ENCODE measurements at places on chromosomes 1 and 21.

GRCh38 chr1:75967719-75968118, 35.5 kb upstream of the ASB17 start:
- DNase-seq = no peak

DNA sequence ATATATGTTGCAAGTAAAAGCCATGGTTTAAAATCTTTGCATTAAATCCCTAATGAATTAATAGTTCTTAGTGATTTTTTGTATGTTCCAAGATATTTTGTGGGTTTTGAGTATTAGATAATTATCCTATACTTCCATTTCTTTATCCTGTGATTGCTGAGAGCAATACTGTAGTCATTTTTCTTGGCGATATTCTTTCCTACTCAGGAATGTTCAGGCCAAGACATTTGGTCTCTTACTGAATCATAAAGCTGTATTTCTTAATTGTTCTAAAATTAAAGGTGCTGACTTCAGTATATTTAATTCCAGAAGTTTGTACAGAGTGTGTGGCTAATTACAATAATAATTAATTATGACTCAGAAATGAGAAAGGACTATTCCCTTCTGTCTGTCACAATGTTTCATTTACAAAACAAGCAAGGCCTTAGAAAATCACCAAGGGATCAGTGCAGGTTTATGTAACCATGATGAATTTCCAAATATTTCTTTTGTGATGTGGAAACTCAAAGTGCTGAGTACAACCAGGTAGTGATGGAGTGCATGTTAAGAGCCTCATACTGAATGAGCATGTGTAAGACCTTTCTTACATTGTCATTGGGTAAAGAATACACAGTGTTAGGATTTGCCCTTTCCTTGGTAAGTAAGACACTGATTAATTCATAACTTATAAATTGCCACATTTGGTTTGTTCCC, 161.2 kb downstream of the HMCN1 start:
- peak; percentile 20 for DNase-seq

GRCh38 chr1:228835911-228836310, 100.6 kb downstream of the RHOU start:
- no peak for DNase-seq

GRCh38 chr1:113057006-113057405, 16.0 kb upstream of the LRIG2 start:
- no peak for DNase-seq

GRCh38 chr1:165912638-165913037, 85.2 kb downstream of the UCK2 start:
- no peak for DNase-seq

DNA sequence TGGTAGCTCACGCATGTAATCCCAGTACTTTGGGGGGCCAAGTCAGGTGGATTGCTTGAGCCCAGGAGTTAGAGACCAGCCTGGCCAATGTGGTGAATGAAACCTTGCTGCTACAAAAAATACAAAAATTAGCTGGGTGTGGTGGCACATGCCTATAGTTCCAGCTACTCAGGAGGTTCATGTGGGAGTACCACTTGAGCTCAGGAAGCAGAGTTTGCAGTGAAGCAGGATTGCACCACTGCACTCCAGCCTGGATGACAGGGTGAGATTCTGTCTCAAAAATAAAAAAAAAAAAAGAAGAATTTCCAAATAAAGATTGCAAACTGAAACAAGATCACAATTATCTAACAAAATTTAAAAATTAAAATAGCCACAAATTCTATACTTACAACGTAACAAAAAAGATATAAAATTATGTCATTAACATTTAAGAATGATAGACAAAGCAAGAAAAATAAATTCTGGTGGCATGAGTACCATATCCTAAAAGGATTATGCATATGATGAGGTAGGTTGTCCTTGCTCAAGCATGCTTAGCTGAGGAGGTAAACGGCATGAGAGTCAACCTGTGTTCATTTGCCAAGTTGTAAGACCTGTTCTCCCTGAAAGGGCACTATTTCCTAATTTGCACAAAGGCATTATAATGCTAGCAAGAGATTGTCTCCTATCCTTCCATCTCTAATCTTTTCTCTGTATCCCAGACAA, 20.2 kb downstream of the IPP start:
- no peak for DNase-seq

- DNase-seq = peak; percentile 6
These were observed 29.6 kb upstream of the CADM3 start for GRCh38 chr1:159141584-159142390.

GRCh38 chr1:189429610-189430009, 1048.1 kb downstream of the BRINP3 start:
- DNase-seq = peak; percentile 6

DNA sequence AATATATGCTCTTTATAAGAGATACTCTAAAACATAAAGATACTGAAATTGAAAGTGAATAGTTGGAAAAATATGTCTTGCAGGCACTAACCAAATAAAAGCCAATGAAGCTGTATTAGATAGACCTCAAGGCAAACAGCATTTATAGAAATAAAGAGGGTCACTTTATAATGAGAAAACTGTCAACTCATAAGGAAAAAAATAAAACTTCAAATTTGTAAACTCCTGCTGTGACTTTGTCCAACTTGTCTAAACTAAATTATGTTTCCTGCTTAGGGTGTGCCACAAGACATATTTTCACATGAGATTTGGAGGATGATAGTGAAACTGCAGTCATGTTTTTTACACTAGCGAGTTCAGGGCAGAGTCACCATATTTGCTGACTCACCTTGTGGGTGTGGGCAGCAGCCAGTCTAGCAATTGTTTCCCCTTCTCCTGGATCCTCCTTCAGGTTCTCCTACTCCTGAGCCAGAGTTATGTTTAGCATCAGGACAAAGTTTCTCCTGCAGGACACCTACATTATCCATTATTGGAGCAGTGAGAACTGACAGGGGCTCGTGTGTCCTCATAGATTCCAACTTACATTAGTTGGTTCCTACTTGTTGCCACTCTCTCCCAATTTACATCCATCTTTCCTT, 43.8 kb downstream of the CD53 start:
- DNase-seq = no peak

DNA sequence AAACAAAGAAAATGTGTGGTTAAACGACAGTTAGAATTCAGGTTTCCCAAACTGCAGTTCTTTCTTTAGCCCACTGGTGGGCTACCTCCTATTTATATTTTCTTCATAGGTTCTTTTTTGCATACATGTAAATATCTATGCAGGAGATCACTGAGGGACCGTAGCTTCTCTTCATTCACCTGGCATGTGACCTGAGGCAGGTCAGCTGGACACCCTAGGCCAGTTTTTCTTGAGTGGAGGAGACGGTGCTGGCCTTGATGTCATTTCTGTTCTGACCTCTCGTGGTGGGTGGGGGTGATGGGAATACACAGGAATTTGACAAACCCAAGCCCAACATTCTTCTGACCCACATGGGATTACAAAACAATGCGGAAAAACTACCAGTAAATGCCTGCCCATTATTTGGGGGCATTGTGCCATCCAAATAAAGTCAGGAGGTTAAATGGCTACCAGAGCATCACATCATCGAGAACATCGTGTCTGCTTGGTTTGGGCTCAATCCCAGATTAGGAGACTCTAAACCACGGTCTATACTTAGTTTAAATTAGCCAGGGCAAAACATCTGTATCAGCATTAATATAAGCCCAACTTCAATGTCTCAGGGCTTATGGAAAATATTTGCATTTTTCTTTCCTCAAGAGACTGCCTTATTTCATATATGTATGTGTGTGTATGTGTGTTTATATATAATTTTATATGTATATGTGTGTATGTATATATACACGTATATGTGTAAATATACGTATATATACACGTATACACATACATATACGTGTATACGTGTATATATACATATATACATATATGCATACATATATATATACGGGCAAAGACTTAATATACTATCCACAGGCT, 7.4 kb upstream of the IRF2BP2 start:
- no peak for DNase-seq

- no peak for DNase-seq
These were observed 132.1 kb downstream of the PRDM2 start for GRCh38 chr1:13832100-13832499.

DNA sequence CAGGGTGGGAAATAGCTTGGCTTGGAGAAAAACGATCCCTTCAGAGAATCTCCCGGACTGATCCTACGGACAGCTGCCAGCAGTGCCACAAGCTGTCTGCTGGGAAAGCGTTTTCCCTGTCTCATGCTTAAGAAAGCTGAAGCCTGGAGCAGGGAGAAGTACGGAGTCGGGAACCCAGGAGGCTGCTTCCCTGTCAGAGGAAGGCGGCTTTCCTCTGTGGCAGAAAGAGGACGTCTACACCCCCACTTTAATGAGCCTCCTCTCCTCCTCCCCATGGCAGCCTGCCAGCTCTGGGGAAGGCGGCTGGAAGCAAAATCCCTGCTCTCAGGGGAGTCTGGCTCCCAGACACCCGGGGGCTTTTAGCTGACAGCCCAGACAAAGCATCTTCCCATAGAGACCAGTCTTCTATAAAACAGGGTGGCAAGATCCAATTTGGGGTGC, 7.3 kb downstream of the KIF21B start:
- DNase-seq = peak; percentile 10

Data from stromal cell of bone marrow (primary cell).